ENCODE measurements at places on chromosomes 11 and 22.
A peak's percentile ranks its signal among the peaks of the same experiment; 100 is the strongest.

GRCh38 chr22:32896891-32897290, 95.4 kb downstream of the TIMP3 start:
- DNase-seq, result no peak

DNA sequence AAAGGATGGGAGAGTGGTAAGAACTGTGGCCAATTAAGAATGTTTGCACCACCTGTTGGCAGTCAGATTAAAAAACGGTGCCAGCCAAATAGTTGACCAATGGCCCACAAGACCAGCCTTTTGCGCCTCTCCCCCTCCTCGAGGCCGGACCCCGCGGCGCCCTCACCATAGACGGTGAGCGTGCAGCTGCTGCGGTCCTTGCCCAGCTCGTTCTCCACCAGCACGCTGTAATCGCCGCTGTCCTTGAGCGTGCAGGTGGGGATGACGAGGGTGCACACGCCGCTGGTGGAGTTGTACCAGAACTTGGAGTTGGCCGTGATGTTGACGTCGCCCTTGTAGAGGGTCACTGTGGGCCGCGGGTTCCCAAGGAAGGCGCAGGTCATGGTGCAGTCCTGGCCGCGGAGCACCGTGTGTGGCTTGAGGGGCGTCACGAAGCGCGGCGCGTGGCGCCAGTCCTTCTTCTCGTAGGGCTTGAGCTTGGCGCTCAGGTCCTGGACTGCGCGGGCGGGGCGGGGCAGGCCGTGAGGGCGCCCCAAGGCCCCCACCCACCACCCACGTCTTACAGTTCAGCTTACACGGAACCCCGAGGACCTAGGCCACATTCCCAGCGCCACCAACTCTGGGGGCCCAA, 7.2 kb downstream of the TMEM86A start:
- peak; percentile 80 for DNase-seq

DNA sequence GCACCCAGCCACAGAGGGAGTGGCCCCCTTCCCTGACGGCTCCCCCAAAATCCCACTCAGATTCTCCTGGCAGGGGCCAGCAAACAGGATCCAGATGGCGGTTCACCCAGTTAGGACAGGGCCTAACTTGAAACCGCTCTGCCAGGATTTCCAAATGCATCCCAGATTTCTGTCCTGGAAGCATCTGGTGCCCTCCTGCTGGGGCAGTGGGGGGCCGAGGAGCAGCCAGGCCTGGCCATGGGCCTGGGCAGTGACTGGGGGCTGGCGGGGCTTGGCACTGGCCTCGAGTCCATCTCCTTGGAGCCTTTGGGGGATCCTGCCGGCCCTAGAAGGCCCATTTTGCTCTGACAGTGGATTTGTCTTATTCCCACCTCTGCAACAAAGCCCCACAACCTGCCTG, 17.9 kb upstream of the EMID1 start:
- DNase-seq, result peak; percentile 53

GRCh38 chr11:75796091-75796435, 18.9 kb upstream of the UVRAG start:
- no peak for DNase-seq

GRCh38 chr11:11983427-11983826, 25.0 kb downstream of the DKK3 start:
- peak; percentile 43 for DNase-seq

GRCh38 chr22:22936915-22937656, 49.5 kb downstream of the IGLL5 start:
- no peak for DNase-seq
